Activated CD8-positive, alpha-beta T cell treated with anti-CD3 and anti-CD28 coated beads for 36 hours (primary cell): ENCODE measurements at places on chromosomes 16 and 17. TPM values are rescaled to one million over a fixed set of nuclear protein-coding genes. Genes with fewer than 3 reads are reported as not detected.

- DNase-seq: no peak
These were observed 2.1 kb downstream of the FHOD1 start for GRCh38 chr16:67245186-67245585.

DNA sequence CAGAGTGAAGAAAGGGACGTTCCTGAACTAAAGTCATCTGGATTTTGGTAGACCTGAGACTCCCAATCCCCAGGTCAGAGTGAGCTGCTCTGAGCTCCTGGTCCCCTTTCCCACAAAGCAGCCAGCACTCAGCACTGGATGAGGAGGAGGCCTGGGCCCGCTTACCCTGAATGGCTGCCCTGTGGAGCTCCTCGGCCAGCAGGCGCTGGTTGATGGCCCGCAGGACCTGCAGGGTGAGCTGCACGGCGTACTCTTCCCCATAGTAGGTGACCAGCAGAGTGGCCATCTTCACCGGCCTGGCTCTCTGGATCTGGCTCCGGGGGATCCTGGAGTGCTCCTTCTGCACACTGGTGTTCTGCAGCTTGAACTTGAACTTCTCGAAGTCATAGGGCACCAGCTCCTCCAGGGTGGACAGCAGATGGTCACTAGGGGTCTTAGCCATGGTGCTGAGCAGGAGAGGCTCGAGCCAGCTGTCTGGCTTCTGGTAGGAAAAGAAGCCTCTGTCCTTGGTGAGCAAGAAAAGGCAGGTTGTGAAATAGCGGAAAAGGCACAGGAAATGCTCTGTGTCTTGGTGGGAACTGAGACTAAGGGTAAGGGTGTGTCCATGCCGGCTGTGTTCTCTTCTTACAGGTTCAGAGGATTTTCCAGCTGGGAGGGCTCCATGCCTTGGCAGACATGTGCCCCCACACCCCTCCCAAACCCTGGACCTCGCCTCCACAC lies at the start of gene MEFV:
MEFV (minus strand) TSS at position 488 of the 720 bp plus-strand sequence; CDS start at position 442, 46 bp downstream.
- DNase-seq: no peak

The CHST5 gene
- total RNA-seq: not detected

- no peak for DNase-seq
These were observed 69.3 kb downstream of the ABR start for GRCh38 chr17:1110541-1110861.

DNA sequence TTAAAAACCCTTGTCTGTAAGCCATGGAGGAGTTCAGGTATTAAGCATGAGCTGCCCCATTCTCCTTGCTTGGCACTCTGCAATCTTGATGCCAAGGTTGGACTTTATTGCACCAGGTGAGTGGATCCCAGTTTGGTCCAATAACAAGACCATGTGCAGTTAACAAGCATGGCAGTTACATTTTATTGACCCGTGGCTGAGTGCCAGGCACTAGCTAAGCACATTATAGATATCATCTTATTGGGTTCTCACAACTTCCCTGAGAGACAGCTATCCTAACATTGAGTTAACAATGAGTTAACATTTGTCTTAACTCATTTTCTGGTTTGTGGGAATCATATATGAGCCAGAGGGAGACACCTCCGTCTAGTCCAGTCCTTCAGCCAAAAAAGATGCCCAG lies 21.8 kb downstream of the LYRM9 start:
- no peak for DNase-seq

GRCh38 chr16:75227361-75228142 lies 8.8 kb downstream of the CTRB1 start:
- DNase-seq: no peak

The OMG gene
- 0.18 TPM for total RNA-seq

DNA sequence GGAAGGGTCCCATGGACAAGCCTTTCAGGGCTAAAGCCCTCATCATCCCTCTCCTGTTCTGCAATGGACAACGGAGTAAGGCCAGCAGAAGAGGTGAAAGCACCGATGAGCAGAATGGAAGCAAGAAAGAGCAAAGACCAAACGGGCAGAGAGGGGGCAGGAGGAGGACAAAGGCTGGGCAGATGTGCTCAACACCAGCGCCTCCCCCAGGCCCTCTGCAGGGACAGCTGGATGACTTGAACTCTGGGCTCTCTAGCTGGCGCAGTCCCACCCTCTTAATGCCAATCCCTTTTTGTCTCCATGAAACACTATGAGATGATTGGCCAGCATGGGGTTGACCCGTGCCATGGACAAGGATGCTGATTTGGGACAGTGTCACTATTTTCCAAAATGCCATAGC lies 22.0 kb downstream of the ACLY start:
- DNase-seq: no peak

GRCh38 chr17:77472468-77473310 lies 331.9 kb downstream of the SEC14L1 start:
- peak; percentile 72 for DNase-seq

DNA sequence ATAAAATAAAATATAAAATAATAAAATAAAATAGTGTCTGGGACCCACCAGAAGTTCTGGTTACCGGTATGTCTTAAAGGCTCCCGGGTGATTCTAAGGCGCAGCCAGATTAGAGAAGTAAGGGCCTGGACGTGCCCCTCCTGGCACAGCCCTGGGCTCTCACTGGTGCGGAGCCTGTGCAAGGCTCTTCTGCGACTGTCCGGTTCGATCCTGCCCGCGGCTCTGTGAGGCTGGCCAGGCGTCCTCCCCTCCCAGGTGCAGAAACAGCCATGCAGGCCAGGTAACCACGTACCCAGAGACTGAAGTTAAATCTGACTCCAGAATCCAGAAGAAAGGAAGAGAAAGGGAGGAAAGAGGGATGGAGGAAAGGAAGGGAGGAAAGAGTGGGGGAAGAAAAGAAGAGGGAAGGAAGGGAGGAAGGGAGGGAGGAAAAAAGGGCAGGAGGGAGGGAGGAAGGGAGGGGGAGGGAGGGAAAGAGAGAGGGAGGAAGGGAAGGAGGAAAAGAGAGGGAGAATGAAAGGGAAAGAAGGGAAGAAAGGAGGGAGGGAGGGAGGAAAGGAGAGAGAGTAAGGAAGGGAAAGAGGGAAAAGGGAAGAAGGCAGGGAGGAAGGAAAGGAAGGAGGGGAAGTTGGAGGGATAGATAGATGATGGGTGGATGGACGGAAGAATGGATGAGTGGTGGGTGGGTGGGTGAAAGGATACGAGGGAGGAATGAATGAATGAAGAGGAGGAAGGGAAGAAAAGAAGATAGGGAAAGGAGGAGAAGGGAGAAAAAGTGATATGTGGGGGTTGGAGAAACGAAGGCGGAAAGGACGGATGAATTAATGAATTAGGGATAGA lies 42.3 kb downstream of the C16orf82 start:
- no peak for DNase-seq

DNA sequence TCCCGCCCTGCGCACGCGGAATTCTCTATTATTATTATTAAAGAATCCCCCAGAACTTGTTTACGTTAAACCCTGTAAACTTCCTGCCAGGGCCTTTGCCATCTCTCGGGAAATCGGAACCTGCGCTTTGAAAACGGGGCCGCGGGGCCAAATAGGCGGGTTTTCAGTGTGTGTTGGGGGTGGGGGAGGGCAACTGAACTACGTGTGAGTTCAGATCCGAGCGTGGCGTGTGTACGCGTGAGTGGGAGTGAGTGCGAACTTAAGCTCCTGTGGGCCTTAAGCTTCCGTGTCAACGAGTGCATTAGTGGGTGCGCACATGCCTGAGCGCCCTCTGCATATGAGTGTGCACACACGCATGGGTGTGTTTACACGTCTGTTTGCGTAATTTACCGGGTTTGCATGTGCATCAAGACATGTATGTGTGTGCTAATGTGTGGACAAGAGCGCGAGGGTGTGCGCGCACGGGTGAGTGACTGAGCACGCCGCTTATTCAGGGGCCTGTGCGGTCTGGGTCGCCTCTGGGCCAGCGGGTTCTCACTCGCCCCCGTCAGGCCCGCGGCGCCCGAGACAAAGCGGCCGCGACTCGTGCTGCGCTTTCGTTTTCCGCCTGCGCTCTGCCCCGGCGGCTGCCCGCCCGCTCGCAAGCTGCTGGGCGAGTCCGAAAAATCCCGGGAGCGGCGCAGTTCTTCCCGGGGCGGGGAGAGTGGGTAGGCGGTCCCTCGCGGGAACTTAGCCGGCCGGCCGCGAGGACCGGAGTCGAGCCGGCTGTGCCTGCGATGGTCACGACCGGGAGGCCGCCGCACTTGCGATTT lies 1.2 kb upstream of the FOXF1 start:
- DNase-seq: no peak

GRCh38 chr17:69461951-69462369 lies 47.5 kb downstream of the MAP2K6 start:
- DNase-seq: no peak

The TPSD1 gene
- total RNA-seq: not detected

DNA sequence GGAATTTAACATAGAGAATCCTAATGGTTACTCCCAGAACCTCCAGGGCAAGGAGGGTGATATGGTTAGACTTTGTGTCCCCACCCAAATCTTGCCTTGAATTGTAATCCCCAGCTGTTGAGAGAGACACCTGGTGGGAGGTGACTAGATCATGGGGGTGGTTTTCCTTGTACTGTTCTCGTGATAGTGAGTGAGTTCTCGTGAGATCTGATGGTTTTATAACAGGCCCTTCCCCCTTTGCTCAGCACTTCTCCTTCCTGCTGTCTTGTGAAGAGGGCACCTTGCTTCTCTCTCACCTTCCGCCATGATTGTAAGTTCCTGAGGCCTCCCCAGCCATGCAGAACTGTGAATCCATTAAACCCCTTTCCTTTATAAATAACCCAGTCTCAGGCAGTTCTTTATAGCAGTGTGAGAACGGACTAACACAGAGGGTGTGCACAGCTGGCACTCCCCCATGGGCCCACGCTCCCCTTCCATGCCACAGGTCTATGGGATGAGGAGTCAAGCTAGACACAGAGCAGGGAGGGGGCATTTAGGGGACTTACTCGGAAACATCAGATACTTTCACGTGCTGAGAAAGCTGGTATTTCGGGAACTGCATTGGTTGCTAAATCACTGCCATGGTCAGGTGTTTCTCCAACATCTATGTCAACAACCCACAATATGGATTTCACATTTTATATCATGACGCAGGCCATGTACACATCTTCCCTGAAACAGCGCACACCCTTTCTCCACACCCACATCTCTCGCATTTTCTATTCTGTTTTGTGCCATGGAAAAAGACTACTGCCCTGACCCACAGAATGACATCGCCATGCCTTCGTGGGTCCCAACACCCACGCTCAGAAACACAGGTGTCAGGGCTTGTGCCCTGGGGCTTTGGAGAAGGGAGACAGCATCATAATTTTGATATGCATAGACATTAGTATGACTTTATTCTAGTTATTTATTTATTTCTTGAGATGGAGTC lies 199.1 kb upstream of the GSE1 start:
- peak; percentile 38 for DNase-seq

- no peak for DNase-seq
These were observed 7.3 kb upstream of the WDR45B start for GRCh38 chr17:82655523-82655922.

GRCh38 chr17:46942441-46943217 lies 19.7 kb downstream of the GOSR2 start:
- DNase-seq: peak; percentile 69

- DNase-seq: no peak
These were observed 36.9 kb downstream of the MMD start for GRCh38 chr17:55384643-55385232.

GRCh38 chr16:52488837-52489289 lies 58.1 kb downstream of the TOX3 start:
- DNase-seq: no peak

- DNase-seq: no peak
These were observed 111.3 kb downstream of the SDR42E1 start for GRCh38 chr16:81900014-81900413.

The CCL13 gene
- not detected for total RNA-seq

The TOP2A gene
- total RNA-seq: 273 TPM

- no peak for DNase-seq
These were observed 7.9 kb downstream of the SOCS1 start for GRCh38 chr16:11248133-11248532.

The TMC7 gene
- not detected for total RNA-seq

- no peak for DNase-seq
These were observed 350.9 kb downstream of the TMEM114 start for GRCh38 chr16:8239443-8239842.

The KRT25 gene
- not detected for total RNA-seq

- no peak for DNase-seq
These were observed 363.8 kb upstream of the HSBP1 start for GRCh38 chr16:83443972-83444371.

GRCh38 chr17:82970067-82970466 lies 109.3 kb upstream of the METRNL start:
- DNase-seq: no peak

DNA sequence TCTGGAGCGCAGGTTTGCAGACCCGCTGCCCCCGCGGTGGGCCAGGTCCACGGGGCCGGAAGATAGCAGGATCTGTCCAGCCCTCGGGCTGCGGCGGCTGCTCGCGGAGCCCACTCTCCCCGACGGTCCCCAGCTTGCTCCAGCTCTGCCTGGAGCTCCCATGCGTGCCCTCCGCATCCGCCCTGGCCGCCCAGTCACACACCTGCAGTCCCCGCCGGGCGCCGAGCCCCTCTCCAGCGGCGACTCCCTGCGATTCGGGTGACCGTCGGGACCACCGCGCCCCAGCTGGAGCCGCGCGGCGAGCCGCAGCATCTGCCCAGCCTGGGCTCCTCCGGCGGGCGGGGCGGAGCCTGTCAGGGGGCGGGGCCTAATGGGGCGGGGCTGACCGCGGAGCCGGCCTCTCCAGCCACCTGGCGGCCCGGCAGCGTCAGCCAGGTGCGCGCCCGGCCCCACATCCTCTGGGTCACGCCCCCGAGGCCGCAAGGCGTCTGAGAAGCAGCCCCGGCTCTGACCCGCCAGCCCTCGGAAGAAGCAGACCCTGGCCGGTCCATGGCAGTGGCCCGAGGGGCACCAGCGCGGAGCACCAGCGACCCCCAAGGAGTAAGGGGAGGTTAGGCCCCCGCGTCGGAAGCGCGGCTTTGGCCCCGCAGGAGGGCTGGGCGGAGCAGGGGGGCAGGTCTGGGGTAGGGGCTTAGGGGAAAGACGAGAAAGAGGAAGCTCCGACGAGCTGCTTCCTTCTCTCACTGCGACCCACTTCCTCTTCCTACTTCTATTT lies at the start of gene PIK3R5:
PIK3R5 (minus strand) TSS at position 314 of the 775 bp plus-strand sequence. CDS start 54,213 bp downstream, outside the sequence.
- peak; percentile 81 for DNase-seq

DNA sequence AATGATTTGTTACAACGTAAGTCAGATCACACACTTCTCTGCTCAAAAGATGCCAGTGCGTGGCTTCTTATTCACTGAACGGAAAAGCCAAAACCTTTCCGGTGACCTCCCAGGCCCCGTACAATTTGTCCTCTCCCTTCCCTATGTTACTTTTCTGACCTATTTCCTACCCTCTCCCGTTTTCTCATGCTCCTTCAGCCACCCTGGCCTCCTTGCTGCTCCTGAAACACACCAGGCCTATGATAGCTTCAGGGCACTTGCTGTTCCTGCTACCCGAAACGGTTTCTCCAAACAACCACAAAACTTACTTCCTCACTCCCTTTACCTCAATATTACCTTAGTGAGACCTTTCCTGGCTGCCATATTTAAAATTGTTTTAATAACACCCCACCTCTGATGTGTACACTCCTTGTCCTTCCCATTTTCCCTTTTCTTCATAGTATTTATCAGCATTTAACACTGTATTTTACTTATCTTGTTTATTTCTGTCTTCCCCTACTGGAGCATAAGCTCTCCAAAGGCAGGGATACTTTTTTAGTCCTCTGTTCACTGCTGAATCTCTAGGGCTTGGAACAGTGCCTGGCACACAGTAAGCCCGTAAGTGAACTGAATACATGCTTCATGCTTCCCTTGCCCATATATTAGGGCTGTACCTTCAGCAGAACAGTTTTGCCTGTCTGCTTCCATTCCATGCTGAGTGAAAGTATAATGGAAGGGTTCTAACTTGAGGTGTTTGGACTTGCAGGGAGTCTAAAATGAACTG lies 10.9 kb upstream of the ARL2BP start:
- DNase-seq: no peak

GRCh38 chr16:12096828-12097522 lies 120.4 kb downstream of the SNX29 start:
- no peak for DNase-seq

GRCh38 chr17:58083491-58084316 lies 485 bp downstream of the DYNLL2 start:
- DNase-seq: peak; percentile 79

The PRSS33 gene
- 0.29 TPM for total RNA-seq
